ENCODE measurements at places on chromosomes 12 and 14.

DNA sequence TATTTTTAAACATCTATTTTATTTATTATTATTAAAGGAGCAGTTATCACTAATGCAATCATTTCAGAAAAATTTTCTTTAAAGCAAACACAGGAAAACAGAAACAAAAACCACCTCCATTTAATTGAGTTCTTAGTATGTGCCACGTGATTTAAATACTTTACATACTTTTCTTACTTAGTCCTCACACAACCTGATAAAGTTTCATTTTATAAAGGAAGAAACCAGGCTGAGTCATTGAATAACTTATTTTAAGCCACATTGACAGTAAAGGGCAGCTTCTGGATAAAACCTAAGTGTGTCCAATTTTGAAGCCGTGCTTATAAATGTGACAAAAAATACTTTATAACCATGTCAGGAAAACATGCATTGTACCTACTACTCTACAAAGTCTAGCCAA is 57.1 kb upstream of the PCED1B start:
- no peak for DNase-seq

- DNase-seq = peak; percentile 89
Measured at GRCh38 chr12:106753526-106753925, 21.0 kb upstream of the RIC8B start.

DNA sequence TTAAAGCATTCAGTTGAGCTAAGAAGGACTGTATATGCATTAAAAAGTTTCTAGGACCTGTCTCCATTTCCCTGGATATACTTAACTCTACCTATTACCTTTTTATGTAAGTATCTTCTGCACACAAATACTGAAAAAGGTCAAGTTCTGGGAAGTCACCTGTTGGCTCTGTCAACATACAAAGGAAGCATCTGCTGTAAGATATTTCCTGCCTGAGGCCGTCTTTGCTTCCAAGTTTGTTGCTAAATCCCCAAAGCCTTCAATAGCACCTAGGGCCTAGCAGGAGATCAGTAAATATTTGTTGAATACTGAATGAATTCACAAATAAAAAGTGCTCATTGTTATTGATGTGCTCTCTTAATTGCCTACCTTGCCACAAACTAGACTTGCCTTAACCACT is 188.4 kb downstream of the DUSP6 start:
- no peak for DNase-seq

DNA sequence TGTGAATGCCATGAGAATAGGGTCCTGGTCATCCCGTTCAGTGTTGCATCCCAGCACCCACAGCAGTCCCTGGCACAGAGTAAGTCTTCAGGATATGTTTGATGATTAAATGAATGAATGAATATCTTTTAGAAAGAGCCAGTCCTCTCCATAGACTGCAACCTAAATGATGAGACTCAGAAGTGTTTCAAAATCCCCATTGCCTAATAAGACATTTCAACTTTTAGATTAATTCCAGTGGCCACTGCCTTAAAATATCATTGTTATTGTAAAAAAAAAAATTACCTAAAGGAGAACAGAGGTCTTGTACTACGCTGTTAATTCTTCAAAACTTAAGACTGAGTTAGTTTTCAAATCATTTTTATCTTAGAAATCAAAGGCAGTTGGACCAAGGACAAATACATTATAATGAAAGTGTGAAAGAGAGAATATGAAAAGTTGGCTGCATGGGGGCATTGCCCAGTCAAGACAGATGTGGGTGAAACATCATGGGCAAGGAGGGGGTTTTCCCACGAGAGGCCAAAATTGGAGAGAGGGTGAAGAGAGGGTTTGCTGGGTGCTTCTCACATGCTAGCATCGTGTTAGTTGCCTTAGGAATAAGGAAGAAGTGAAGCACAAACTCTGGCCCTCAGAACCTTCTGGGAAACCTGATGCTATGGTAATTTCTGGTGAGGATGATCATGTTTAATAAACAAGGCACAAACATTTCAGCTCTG is 26.3 kb upstream of the CPM start:
- DNase-seq = peak; percentile 22

DNA sequence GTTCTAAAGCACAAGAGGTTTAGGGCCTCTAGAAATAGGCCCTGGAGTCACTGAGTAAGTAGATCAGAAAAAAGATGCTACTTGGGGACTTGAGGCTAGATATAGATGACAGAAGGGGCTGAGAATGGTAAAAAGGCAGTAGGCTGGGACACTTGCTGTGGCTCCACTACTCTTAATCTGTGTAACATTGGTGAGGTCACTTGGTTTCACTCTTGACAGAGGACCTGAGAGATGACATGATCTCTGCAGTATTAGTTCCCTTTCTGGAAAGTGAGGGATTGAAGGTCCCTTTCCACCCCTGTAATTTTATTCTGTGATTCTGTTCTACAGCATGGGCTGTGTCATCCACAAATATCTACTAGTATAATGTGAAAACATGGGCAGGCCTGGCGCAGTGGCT is 39.7 kb downstream of the MAPKAPK5 start:
- no peak for DNase-seq

DNA sequence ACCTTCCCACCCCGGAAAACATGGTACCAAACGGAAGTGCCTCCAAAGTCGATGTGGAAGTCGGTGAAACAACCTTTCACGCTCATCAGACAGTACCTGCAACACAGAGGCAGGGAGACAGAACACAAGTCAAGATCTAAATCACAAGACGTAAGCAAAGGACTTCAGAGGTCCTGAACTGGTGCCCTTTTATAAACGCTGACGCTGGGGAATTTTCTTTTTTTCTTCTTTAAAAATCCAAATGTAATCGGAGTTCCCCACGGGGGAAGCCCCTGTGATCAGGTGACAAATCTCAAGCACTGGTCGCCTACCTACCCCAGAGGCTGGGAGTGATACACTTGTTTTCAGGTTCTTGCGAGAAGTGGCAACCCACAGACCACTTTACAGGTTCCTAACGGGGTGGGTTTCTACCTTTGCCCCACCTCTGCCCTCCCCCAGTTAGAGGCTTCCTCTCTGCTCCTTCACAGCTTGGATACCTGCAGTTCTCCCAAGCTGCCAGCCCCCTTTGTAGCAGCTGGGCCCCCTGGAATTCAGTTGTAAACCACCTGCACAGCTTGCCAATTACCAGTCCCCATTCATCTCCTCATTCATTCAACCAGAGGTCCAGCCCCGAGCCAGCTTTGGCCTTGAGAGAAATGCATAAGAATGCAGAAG is 46.2 kb downstream of the KDM2B start:
- DNase-seq = peak; percentile 81

DNA sequence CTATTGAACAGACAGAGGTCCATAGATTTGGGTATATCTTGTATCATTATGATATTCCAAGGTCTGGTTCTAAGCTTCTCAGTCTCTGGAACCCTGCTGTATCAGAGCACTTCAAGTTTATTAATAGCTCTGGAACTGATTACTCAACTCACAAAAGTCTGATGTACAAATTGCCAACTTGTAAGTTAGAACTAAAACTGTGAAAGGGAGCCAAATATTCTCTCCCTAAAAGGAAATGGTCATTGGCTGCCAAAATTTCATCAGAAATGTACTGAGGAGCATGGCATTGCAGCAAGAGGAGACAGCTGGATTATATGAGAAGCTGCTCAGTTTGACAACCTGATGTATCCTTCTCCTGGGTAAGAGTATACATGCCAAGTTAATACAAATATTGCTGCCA is 828.8 kb upstream of the SEL1L start:
- DNase-seq = no peak

DNA sequence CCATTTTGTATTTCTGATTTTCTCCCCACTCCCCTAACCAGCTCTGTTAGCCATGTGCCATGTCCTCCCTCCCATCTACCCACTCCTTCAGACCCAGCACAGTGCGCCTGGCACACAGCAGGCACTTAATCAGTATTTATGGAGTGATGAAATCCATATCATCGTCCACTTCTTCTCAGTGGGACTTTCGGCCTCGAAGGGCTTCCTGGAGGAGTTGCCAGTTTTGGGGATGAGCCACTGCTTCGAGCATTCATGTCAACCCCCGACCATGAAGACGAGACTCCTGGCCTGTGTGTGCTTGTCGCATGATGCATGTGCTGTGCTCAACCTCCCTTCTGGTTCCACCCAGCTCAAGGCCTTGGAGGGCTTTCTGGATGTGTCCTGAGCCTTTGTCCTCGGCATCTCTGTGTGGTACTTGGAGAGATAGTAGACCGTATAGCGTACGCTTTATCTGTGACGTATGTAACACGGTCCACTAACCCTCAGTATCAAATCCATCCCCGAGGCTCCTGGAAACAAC is 119.5 kb upstream of the RTL1 start:
- no peak for DNase-seq
